Skeletal muscle cell (primary cell): ENCODE measurements at places on chromosomes 13 and 19.

DNA sequence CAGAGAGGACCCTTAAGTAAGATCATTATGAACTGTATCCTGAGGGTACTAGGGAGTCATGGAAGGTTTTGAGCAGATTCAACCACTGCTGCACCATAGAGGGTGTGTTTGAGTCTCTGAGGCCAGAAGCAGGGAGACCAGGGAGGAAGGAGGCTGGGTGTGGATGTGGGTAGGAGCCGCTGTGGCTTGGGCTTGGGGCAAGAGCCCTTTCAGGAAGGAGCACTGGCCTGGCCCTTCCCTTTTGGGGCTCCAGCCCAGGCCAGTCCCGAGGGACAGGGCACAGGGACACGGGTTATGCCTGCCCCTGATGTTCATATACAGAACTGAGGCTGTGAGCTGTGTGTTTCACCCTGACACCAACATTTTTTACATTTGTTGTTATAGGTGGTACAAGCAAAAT lies 7.2 kb downstream of the CIC start:
- DNase-seq = no peak

- DNase-seq = peak; percentile 60
These were observed 4.3 kb downstream of the CD37 start for GRCh38 chr19:49339301-49340068.

DNA sequence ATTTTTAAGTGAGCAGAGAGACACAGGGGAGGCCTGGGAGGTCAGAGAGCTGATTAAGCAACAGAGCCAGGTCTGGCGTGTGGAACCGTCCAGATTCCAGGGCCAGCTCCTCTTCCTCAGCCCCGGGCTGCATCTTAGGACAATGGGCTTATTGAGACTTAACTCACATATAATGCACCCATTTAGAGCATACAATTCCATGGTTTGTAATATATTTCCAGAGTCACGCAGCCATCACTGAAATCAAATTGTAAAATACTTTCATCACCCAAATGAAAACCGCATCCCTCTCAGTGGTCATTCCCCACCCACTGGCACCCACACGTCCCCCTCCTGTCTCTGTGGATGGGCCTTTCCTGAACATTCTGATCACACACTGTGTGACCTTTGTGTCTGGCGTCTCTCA lies 2.1 kb upstream of the HMG20B start:
- no peak for DNase-seq

DNA sequence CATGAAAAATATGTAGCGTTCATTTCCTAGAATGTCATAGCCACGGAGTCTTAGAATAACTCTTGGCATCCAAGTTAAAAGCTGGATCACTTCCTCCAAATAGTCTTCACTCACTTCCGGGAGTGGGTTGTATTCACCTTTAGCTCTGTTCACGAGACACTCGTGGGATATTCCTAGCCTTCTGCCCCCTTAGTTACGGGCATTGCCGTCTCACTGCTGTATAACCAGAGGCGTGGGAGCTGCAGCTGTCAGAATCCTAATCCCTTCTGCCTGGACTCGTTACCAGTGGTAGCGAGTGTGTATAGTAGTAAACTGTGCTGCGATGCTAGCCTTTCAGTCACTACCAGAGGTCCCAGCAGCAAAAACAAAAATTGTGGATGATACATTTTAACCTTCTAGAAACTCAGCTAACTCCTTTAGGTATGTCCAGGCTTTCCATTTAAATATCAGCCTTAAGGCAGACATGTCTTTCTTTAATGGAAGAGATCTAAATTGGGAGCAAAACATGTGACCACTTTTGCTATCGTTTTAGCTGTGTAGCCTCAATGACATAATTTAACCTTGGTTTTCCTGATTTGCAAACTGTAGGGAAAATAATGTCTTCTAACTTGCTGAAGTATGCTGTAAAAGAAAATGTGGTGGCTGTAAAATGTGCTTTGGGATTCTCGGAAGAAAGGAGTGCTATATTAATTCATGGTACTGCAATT lies 34.1 kb downstream of the ERCC5 start:
- DNase-seq = no peak

- DNase-seq = peak; percentile 62
These were observed 8.9 kb downstream of the FPR1 start for GRCh38 chr19:51742789-51743188.

DNA sequence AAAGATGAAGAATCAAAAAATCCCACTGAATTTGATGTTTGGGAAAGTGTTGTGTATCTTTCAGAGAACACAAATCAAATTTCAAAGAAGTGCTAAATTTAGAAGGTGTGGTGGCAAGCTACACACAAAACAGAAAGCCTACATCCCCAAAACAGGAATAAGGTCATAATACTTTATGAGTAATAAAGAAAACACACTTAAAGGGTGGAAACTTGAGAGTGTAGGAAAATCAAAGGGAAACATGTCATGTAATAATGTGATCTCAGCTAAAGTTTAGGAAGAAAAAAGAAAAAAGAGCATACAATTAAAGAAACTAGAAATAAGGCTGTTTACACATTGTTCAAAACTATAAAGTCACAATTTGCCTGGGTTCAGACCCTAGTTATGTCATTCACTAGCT lies 668.7 kb downstream of the PCDH17 start:
- DNase-seq = no peak

DNA sequence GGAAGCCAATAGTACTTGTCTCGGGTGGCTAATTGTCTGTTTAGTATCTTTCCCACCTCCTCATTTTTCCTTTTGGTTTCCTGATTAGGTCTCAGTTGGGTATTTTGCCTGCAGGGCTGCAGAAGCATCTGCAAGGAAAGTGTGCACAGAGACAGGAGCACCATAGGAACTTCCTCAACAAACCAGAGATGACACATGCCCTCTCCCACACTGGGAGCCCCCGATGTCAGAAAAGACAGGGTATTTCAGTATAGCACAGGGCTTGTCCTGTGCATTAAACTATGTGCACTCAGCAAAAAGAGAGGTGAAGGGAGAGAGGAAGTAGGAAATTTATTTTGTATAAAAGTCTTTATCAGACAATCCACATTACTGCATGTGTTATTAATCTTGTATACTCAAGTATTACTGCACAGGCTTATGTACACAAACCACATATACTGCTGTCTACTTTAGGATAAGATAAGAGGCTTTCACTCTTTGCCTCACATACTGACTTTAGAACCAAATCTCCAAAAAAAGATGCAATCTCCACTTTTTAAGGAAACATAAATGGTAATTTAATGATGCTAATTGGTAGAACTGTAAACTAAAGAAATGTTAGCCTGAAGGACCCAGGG lies 501.0 kb downstream of the FOXO1 start:
- no peak for DNase-seq

- DNase-seq = peak; percentile 21
These were observed 240.5 kb downstream of the ENOX1 start for GRCh38 chr13:43546251-43546650.

DNA sequence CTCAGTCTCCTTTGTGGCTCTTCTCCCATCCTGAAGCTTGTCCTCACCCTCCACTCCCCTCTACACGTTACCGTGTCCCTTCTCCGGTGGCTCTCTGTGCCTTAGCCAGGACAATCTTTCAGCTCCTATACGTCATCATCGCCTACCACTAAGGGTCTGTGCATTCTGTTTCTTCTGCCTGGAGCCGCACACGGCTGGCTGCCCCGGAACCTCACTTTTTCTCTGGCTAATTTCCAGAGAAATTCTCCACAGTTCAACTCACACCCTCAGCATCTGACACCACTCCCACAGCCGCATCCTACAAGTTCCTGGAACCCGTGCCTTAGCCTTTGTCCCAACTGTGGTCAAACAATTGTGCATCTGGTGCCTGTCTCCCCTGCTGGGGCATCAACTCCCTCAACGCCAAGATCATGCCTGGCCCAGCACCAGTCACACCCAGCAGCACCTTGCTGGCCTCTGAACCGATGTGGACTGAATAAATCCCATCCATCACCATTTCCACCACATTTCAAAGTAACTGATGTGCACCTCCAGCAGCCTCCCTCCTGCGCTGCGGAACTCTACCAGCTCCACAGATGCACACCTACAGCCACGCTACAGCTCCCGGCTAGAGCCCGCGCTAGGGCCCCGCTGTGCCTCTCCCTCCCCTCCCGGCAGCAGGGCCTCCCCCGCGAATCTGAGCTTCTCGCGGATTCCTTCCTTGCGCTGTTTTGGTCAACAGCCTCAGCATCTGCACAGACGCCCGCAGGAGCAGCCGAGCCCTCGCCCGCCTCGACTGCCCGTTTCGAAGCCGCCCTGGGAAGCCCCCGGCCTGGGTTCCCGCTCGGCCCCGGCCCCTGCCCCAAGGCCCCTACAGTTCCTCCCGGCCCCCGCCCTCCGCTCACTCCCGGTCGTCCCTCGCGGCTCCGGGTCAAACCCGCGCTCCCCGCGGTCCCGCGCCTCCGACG lies 689 bp downstream of the DCUN1D2 start:
- DNase-seq = no peak

DNA sequence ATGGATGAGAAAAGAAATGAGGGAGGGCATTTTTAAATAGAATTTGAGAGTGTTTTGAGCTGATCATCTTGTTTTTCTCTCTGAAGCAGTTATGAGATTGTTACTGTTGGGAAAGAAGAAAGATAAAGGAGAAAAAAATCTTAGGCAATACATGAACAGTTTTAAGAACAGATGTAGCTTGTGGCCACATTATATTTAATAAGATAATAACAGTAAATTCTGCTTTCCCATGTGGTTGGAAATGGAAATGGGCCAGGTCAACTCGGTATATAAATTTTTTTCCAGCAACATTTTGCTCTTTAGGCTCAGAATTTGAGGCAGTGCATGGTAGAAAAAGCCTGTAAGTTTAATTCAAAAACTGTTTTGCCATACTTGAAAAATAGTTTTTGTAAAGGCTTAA lies 118.7 kb downstream of the POSTN start:
- no peak for DNase-seq

GRCh38 chr19:28468701-28469459 lies 744.1 kb downstream of the UQCRFS1 start:
- peak; percentile 63 for DNase-seq
